Gastroesophageal sphincter (tissue), 4 donors: ENCODE measurements at places on chromosomes 2 and 18. TPM values are rescaled to one million over a fixed set of nuclear protein-coding genes. Genes with fewer than 3 reads are reported as not detected.

Gene SCN1A
- total RNA-seq, result not detected

GRCh38 chr2:98388601-98389250 is 42.5 kb downstream of the CNGA3 start:
- H3K27me3 ChIP-seq, result no peaks in the 10 kb centered on the region
- ATAC-seq, result no peak
- no peaks in the 10 kb centered on the region for H3K4me1 ChIP-seq
- H3K4me3 ChIP-seq, result no peak overlapping the region
- H3K27ac ChIP-seq, result no peak overlapping the region

DNA sequence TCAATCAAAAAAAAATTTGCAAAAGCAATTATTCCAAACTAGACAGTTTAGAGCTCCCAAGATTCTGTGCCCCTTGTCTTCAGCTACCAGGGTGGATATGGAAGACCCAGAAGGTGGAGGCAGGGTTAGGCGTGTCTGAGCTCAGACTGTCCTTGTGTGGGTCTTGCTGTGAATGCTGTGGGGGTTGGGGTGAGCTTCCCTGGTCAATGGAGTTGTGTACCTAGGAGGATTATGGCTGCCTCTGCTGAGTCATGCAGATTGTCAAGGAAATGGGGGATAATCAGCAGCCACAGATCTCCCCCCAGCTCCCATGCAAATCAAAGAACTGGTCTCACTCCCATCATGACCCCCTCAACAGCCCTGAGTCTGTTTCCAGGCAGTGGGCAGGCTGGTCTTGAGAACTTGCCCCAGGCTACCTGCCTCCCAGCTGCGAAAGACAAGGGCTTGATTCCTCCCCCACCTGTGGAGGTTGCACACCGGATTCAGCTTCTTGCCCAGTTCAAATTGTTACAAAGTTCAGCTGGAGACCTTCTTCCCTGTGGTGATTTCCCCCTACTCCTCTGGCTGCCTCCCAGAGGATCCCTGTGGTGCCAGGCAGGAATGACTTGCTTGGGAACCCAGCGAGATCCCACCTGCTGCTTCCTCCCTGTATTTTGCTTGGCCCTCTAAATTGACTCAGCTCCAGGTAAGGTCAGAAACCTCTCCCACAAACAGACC is 77.0 kb downstream of the RAD51AP2 start:
- H3K27ac ChIP-seq, result no peak overlapping the region
- H3K4me3 ChIP-seq, result no peak overlapping the region
- no peak for ATAC-seq
- no peaks in the 10 kb centered on the region for H3K36me3 ChIP-seq
- no peaks in the 10 kb centered on the region for H3K27me3 ChIP-seq

- ATAC-seq, result no peak
- H3K36me3 ChIP-seq, result no peaks in the 10 kb centered on the region
- no peak overlapping the region for H3K27ac ChIP-seq
Measured at GRCh38 chr18:75529394-75529793, 101.9 kb upstream of the SMIM21 start.

- H3K4me3 ChIP-seq, result no peak overlapping the region
- no peaks in the 10 kb centered on the region for H3K4me1 ChIP-seq
- no peaks in the 10 kb centered on the region for H3K36me3 ChIP-seq
- no peak for ATAC-seq
- H3K27ac ChIP-seq, result no peak overlapping the region
Measured at GRCh38 chr18:49617865-49618264, 56.0 kb downstream of the LIPG start.

- H3K27ac ChIP-seq, result peak overlapping the region; percentile 98
- H3K36me3 ChIP-seq, result no peaks in the 10 kb centered on the region
- peaks cover 73% of the 10 kb centered on the region for H3K4me1 ChIP-seq
- no peak for ATAC-seq
- no peak overlapping the region for H3K4me3 ChIP-seq
Measured at GRCh38 chr2:191866195-191866594, 19.3 kb upstream of the CAVIN2 start.

DNA sequence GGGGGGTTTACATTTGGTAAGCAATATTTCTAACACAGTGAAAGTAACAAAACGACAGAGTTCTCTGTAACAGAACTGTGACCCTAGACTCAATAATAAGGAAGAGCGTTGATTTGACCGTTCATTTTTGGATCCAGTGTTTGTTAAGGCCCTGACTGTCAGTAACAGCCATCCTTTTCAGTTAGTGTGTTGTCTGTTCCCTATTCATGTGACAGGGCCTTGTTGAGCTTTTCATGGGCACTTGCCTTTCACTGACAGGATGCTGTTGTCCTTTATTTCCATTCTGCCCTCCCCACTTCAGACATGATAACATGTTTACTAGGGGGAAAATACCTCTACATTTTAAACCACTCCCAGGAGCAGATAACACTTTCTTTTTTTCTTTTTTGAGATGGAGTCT is 45.8 kb downstream of the MAP4K4 start:
- ATAC-seq, result no peak
- H3K4me1 ChIP-seq, result peaks cover 25% of the 10 kb centered on the region

- ATAC-seq, result no peak
- H3K27me3 ChIP-seq, result peaks cover 25% of the 10 kb centered on the region
- H3K27ac ChIP-seq, result no peak overlapping the region
- peaks cover 25% of the 10 kb centered on the region for H3K4me1 ChIP-seq
- no peaks in the 10 kb centered on the region for H3K36me3 ChIP-seq
Measured at GRCh38 chr2:154699575-154699930, 1.1 kb downstream of the KCNJ3 start.

GRCh38 chr2:76711490-76711889 is 810.7 kb downstream of the LRRTM4 start:
- no peaks in the 10 kb centered on the region for H3K4me1 ChIP-seq
- no peak for ATAC-seq
- no peak overlapping the region for H3K27ac ChIP-seq
- no peaks in the 10 kb centered on the region for H3K36me3 ChIP-seq
- H3K4me3 ChIP-seq, result no peak overlapping the region

DNA sequence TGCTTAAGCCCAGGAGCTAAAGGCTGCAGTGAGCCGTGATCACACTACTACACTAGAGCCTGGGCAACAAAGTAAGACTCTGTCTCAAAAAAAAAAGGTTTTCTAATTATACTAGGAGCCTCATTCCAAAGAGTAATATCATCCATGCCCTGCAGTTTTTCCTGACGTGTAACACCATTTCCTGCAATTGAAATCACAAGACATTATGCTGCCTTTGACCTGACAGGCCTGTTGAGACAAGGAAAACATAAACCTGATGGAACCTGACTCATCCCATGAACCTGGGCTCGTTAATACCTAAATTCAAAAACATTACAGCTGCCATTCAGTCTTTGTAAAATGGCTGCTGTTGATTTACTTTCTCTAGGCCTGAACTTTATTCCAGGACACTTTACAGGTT is 58.7 kb upstream of the PEX13 start:
- H3K27me3 ChIP-seq, result no peaks in the 10 kb centered on the region
- no peak overlapping the region for H3K27ac ChIP-seq
- H3K4me1 ChIP-seq, result no peaks in the 10 kb centered on the region
- no peak overlapping the region for H3K4me3 ChIP-seq
- no peaks in the 10 kb centered on the region for H3K36me3 ChIP-seq

GRCh38 chr2:100395532-100396350 is 21.7 kb downstream of the CHST10 start:
- H3K27ac ChIP-seq, result no peak overlapping the region
- H3K4me3 ChIP-seq, result no peak overlapping the region
- H3K36me3 ChIP-seq, result no peaks in the 10 kb centered on the region

- H3K36me3 ChIP-seq, result no peaks in the 10 kb centered on the region
- no peaks in the 10 kb centered on the region for H3K4me1 ChIP-seq
- no peak overlapping the region for H3K27ac ChIP-seq
- H3K27me3 ChIP-seq, result no peaks in the 10 kb centered on the region
Measured at GRCh38 chr2:16862471-16862870, 196.8 kb upstream of the CYRIA start.

DNA sequence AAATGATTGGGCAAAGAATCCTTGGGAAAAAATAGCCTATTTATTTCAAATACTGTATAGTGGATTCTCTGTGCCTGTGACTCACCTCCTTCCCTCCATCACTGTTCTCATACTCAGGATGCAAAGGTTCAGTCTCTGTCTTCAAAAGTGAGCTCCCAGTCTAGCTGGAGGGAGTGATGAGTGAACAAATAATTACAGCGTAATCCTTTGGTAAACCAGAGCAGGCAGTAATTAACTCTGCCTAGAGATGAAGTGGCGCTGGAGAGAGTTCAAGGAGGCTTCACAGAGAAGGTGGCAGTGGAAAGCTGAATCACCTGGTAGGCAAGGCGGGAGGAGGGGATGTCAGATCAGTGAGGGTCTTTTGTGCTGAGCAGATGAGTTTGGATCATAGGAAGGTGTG is 6.5 kb downstream of the DGUOK start:
- no peak for ATAC-seq
- no peaks in the 10 kb centered on the region for H3K36me3 ChIP-seq
- H3K27ac ChIP-seq, result no peak overlapping the region
- no peak overlapping the region for H3K4me3 ChIP-seq
